NCI-H2081 treated with DMSO at 0.1 percent for 48 hours (cell line): ENCODE measurements at places on chromosomes 4 and X.

DNA sequence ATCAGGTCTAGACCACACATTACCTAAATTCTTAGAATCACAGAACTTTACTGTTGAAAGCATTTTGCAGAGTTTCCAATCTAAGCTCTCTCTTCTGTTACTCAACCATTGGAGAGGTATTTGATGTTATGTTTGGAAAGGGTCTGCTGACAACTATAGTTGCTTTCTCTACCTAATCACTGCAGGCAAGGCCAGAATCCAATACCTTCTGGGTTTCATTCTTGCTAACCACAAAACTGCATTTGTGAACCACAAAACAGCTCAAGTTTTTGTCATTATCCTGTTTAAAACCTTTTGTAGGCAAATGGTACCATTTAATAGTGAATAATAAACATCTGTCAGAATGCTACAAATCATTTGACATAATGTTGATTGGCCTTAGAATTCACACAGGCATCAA is 380.1 kb downstream of the GASK1B start:
- DNase-seq: no peak

DNA sequence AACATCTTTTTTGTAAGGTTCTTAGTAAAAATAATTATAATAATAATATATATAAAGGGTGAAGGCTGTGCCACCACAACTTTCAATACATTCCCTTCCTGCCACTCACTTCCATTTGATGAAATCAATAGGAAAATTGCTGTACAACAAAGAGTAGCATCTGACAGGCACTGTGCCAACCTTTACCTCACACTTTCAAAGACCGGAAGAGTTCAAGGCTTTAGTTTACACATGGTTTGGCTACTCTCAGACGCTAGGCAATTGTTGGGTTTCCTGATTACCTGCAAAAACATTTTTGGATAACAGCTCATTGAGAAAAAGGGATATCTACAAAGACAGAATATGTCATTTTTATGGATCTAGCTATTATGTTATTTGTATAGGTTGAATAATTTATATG is 5.5 kb upstream of the ING2 start:
- DNase-seq: peak; percentile 25

GRCh38 chr4:144809056-144809640 is 163.2 kb downstream of the HHIP start:
- DNase-seq: no peak

- no peak for DNase-seq
Observed at GRCh38 chr4:8582436-8582835, 2.2 kb downstream of the GPR78 start.

DNA sequence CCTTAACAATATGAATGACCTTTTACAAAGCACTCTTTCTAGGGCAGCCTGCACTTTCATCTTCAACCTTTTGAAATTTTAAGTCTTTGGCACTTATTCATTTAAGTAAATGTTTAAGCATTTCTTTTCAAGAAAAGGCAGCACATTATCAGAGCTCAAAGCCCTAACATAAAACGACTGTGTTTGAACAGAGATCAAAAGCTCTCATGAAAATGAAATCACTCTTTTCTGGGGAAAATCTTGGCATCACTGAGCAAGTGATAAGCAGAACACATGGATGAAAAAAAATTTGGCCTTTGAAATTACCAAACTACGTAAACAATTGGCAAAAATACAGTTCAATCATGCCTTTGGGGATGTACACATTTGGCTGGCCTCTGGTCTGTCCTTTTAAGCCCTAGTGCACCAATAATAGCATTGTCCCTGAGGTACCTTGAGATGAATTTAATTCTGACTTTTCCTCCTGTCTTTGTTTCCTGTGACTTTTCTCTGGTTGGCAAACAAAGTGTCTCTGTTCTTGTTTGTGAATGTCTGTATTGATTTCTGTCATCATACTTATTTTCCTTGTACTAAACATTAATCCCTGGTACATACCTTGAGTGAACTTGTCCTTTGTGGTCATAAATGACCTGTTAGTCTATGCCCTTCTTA is 12.9 kb upstream of the ODAM start:
- DNase-seq: no peak
